ENCODE measurements at places on chromosomes 6 and 20. TPM values are rescaled to one million over a fixed set of nuclear protein-coding genes. Genes with fewer than 3 reads are reported as not detected.

KCNK5 gene
- total RNA-seq, result 39.6 TPM

RBL1 gene
- 6.9 TPM for total RNA-seq

SLC17A3 gene
- not detected for total RNA-seq

MYT1 gene
- total RNA-seq, result 0.19 TPM

AIG1 gene
- total RNA-seq, result 28.8 TPM

DNA sequence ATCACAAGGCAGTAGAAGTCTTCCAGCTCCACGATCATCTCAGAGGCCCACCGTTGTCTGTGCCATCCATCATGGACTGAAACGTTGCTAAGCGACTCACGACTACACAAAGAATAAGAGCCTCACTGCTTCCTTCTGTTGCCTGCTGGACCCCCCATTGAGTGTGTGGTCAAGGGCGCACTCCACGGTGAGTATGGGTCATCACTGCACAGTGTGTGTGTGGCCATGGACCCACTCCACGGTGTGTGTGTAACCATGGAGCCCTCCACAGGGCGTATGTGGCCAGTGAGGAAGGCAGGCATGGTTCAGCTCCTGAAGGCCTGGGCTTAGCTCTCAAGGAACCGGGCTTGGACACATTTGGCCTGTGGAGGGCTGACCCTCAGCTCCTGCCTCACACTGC lies 123.4 kb upstream of the AFDN start:
- H3K27me3 ChIP-seq, result no peaks in the 10 kb centered on the region
- H3K4me3 ChIP-seq, result no peak overlapping the region
- H3K27ac ChIP-seq, result no peak overlapping the region
- no peak for DNase-seq
- H3K4me1 ChIP-seq, result peaks cover 9% of the 10 kb centered on the region

DNA sequence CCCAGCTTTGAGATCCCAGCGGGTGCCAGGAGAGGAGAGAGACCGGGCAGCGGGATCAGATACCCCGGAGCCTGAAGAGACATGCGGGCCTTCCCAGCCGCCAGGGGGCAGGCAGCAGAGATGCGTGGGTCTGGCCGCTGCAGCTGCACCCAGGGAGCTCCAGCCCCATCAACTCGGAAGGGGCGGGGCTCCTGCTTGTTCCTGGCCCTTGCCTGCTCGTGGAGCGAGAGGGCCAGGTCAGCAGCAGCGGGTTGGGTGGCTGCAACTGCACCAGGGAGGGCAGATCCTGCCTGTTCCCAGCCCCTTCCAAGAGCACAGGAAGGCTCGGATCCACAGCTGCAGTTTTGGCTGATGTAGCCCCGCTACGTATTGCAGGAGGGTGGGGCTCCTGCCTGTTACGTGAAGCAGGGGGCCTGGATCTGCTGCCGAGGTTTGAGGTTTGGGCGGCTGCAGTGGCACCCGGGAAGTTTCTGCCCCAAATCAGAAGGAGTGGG lies 532.8 kb downstream of the RFPL4B start:
- H3K27me3 ChIP-seq, result no peaks in the 10 kb centered on the region
- H3K27ac ChIP-seq, result no peak overlapping the region
- peak; percentile 21 for DNase-seq

GRCh38 chr20:44280387-44280786 lies 30.6 kb downstream of the FITM2 start:
- DNase-seq, result no peak
- H3K4me1 ChIP-seq, result no peaks in the 10 kb centered on the region
- no peaks in the 10 kb centered on the region for H3K27me3 ChIP-seq
- no peak overlapping the region for H3K27ac ChIP-seq
- H3K4me3 ChIP-seq, result no peak overlapping the region
- H3K36me3 ChIP-seq, result no peaks in the 10 kb centered on the region

DNA sequence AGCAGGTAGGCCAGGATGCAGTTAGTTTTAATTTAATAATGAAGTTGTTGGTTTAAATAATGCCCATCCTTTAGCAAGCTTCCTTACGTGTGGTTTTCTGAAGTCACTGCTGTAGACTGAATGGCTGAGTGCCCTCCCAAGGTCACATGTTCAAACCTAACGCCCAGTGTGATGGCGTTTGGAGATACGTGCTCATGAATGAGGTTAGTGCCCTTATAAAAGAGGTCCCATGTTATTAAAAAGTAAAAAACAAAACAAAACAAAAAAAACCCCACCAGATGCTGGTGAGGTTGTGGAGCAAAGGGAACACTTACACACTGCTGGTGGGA lies 16.3 kb downstream of the LRP11 start:
- H3K4me1 ChIP-seq, result peaks cover 6% of the 10 kb centered on the region
- H3K4me3 ChIP-seq, result no peak overlapping the region
- H3K27me3 ChIP-seq, result no peaks in the 10 kb centered on the region

DNA sequence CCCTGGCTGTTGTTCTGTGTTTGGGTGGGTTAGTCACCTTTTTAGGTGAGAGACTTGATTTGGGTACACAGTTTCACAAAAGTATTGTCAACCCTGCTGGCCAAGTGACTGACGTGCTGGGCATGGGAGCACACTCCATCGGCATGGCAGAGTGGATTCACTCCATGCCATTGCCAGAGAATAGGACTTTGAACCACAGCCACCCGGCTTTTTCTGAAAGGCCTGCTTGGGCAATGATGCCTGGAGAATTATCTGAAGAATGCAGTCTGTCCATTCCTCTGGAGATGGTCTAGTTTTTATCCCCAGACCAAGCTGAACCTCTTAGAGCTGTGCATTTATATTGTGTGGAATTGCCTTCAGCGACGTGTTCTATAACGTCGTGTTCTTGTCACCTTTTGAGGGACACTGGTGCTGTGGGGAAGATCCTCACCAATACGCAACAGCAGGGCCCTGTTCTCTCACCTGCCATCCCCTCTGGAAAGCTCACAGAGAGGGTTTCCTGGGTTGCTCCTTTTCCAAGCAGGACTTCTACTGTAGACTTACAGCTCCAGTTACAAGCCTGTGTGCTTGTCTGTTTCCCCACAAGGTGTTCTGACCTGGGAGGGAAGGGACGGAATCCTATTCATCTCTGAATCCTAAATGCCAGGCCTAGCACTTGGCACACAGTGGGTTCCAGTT lies 183.4 kb upstream of the AKAP12 start:
- no peaks in the 10 kb centered on the region for H3K4me1 ChIP-seq
- DNase-seq, result peak; percentile 4
- H3K27me3 ChIP-seq, result no peaks in the 10 kb centered on the region
- no peaks in the 10 kb centered on the region for H3K36me3 ChIP-seq
- H3K4me3 ChIP-seq, result no peak overlapping the region

DNA sequence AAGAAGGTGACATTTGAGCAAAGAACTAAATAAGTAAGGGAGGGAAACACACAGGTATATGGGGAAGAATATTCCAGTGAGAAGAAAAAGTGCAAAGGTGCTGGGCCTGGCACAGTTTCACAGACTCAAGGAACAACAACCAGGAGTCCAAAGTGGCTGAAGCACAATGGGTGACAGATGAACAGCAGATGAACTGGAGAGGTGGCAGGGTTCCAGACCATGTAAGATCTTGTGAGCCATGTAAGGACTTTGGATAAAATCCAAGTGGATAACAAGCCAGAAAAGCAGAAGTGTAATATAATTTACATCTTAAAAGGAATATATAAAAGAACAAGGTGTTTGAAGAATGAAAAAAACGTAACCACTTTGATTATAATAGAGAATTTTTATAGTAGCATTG lies 87.9 kb downstream of the MMS22L start:
- H3K27me3 ChIP-seq, result no peaks in the 10 kb centered on the region
- H3K4me3 ChIP-seq, result no peak overlapping the region
- no peak overlapping the region for H3K27ac ChIP-seq

DNA sequence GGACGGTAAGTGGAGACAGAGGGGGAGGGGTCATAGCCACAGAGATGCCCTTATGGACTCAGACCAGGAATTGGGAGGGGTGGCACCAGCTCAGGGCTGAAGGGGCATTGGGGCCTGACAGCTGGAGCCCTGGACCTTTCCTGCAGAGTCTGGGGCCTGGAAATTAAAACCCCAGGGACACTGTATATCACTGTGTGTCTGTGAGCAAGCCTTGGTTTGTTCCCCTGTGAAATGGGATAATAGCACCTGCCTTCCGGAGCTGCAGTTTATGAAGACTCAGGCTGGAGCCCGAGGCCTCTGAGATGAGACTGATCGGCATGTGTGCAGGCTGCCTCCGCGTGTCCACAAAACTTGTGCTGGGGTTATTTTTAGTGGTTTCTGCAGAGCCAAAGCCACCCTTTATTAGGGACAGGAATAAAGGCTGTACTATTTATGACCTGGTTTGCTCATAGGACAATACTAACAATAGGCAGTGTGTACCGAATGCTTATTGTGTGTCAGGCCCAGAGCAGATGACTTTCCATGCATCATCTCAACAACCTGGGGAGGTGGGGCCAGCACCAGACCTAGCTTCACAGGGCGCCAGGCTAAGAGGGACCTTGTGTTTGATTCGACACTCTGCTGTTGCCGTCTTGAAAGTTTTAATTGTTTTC lies 22.6 kb downstream of the MYH7B start:
- H3K27ac ChIP-seq, result no peak overlapping the region
- no peaks in the 10 kb centered on the region for H3K4me1 ChIP-seq
- no peak overlapping the region for H3K4me3 ChIP-seq
- DNase-seq, result no peak
- H3K36me3 ChIP-seq, result no peaks in the 10 kb centered on the region
- no peaks in the 10 kb centered on the region for H3K27me3 ChIP-seq

DNA sequence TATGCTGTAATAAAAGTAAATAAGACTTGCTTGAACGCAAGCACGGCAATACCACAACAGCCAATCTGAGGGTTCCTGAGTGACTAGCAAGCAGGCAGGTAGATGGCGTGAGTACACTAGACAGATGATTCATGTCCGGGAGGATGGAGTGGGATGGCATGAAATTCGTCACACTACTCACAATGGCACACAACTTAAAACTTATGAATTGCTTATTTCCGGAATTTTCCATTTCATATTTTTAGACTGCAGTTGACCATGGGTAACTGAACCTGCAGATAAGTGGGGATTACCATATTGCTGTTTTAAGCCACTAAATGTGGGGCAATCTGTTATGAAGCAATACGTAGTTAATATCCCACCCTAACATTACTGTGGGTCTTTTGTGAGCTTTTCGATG lies 93.6 kb upstream of the NFATC2 start:
- no peak for DNase-seq
- no peaks in the 10 kb centered on the region for H3K4me1 ChIP-seq
- no peak overlapping the region for H3K4me3 ChIP-seq
- no peak overlapping the region for H3K27ac ChIP-seq
- H3K27me3 ChIP-seq, result no peaks in the 10 kb centered on the region

GRCh38 chr6:72793641-72794395 lies 172.0 kb downstream of the KCNQ5 start:
- no peaks in the 10 kb centered on the region for H3K36me3 ChIP-seq
- no peak overlapping the region for H3K27ac ChIP-seq

DNA sequence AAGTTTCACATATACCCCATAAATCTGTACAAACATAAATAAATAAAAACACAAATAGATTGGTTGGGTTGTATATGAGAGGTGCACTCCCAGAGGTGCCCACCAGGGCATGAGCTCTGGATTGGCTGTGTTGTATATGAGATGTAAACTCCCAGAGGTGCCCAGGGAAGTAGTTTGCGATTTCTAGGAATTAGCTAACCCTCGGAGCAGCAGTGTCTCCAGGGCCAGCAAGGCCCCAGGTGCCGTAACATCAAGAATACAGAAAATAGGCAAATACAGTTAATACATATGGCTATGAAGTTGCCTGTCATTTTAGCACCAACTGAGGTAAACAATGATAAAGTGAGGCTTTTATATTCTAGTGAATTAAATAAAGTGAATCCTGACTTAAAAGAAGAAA lies 5.4 kb upstream of the GINM1 start:
- no peaks in the 10 kb centered on the region for H3K27me3 ChIP-seq
- H3K27ac ChIP-seq, result no peak overlapping the region
- no peaks in the 10 kb centered on the region for H3K36me3 ChIP-seq
- no peak overlapping the region for H3K4me3 ChIP-seq
- no peaks in the 10 kb centered on the region for H3K4me1 ChIP-seq

DNA sequence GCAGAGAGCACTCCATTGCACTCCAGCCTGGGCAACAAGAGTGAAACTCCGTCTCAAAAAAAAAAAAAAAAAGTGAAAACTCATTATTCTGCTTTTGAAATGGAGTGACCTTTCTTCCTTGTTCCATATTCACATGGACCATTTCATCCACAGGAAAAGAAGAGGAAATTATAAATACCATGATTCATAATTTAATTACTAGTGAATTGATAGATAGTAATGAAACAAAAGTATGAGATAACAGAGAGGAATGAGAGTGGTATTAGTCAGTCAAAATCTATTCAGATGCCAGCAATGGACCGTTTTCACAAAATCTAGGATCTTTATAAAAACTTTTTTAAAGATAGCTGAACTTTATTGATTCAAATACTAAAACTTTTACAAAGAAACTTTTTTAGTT lies 443.1 kb upstream of the FLRT3 start:
- no peaks in the 10 kb centered on the region for H3K27me3 ChIP-seq
- H3K4me3 ChIP-seq, result no peak overlapping the region
- no peak overlapping the region for H3K27ac ChIP-seq
- no peaks in the 10 kb centered on the region for H3K36me3 ChIP-seq

DNA sequence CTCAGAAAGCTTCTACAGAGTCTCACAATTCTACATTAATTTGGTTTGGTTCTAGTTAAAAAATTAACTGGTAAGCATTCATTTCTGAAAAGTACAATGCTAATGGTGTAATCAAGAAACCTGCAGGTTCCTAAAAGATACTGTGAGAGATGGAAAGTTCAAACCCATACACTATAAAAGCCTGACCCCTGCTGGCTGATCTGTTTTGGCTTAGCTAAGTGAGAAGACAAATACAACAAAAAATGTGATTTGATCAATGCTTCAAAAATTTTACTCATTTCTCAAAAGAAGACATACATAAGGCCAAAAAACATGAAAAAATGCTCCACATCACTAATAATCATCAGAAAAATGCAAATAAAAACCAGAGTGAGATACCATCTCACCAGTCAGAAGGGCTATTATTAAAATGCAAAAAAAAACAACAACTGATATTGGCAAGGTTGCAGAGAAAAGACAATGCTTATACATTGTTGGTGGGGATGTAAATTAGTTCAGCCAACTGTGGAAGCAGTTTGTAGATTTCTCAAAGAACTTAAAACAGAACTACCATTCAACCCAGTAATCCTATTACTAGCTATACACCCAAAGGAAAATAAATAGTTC lies 102.8 kb downstream of the MOXD1 start:
- no peaks in the 10 kb centered on the region for H3K36me3 ChIP-seq
- H3K4me1 ChIP-seq, result no peaks in the 10 kb centered on the region
- H3K27ac ChIP-seq, result no peak overlapping the region
- DNase-seq, result peak; percentile 59
- H3K27me3 ChIP-seq, result no peaks in the 10 kb centered on the region

GRCh38 chr6:167679122-167679736 lies 147.5 kb upstream of the AFDN start:
- peaks cover 4% of the 10 kb centered on the region for H3K27me3 ChIP-seq
- no peak overlapping the region for H3K4me3 ChIP-seq
- H3K27ac ChIP-seq, result no peak overlapping the region
- no peaks in the 10 kb centered on the region for H3K36me3 ChIP-seq

DNA sequence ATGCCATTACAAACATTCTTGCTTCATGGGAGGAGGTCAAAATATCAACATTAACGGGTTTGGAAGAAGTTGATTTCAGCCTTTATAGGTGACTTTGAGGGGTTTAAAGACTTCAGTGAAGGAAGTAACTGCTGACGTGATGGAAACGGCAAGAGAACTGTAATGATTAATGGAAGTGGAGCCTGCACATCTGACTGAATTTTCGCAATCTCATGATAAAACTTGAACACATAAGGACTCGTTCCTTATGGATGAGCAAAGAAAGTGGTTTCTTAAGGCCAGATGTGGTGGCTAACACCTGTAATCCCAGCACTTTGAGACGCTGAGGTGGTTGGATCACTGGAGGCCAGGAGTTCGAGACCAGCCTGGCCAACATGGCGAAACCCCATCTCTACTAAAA lies 226.1 kb downstream of the BCAS1 start:
- DNase-seq, result no peak
- no peak overlapping the region for H3K4me3 ChIP-seq
- no peaks in the 10 kb centered on the region for H3K36me3 ChIP-seq
- H3K4me1 ChIP-seq, result peaks cover 9% of the 10 kb centered on the region
- H3K27ac ChIP-seq, result no peak overlapping the region

Measured in colonic mucosa (tissue), 4 donors.